Brain microvascular endothelial cell (primary cell): ENCODE measurements at places on chromosomes 12 and 14.

DNA sequence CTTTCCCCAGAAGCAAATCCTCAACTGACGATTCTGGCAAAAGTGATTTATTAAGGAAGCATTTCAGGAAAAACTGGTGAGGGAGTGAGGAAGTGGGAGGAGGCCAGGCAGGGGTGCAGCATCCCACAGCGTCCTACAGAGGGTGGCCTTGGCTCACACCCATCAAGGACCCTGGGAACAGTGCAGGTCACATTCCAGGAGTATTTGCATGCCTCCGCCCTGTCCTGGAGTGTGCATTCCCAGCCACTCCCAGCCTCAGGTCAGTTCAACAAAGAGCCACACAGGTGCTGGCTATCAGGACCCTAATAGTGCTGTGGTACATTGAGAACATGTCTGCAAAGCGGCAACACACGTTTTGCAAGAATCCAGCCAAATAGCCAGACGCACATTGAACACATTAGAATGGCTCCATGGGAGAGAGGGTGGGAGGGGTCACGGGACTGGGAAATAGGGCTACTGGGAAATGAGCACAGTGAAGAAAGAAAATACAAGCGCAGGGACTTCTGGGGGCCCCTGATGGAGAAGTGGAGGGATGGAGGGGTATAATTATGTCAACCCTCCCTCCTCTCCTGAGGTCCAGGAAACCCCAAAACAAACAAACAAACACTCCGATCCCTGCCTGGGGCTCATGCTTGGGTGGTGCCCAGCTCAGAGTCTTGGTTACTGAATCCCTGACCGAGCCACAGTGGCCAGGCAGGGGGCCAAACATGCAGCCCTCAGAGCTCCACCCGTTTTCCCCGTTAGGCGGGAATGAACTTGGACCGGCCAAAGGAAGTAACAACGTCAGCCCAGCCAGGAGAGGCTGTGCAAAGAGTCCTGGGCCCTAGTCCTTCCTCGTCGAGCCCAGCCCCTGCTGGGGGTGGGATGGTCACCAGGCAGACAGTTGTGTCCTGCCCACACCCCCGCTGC, 36.5 kb downstream of the CMKLR1 start:
- DNase-seq, result no peak

DNA sequence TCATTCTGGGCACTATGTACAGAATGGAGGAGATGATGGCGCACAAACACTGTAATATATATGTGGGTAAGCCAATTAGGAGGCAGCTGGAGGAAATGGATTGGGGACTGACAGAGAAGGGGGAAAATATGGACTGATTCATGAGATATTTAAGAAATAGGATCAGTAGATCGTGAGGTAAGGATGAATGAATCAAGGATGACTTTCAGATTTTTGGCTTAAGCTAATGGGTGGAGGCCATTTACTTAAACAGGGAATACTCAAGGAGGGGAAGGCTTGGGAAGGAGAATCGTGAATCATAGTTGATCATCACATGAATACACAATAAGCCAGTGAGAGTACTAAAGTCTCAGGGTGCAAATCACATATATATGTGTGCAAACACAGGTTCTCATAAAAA, 11.2 kb upstream of the GNPNAT1 start:
- DNase-seq, result peak; percentile 33

GRCh38 chr14:94056579-94057308, 24.3 kb downstream of the DDX24 start:
- peak; percentile 25 for DNase-seq

DNA sequence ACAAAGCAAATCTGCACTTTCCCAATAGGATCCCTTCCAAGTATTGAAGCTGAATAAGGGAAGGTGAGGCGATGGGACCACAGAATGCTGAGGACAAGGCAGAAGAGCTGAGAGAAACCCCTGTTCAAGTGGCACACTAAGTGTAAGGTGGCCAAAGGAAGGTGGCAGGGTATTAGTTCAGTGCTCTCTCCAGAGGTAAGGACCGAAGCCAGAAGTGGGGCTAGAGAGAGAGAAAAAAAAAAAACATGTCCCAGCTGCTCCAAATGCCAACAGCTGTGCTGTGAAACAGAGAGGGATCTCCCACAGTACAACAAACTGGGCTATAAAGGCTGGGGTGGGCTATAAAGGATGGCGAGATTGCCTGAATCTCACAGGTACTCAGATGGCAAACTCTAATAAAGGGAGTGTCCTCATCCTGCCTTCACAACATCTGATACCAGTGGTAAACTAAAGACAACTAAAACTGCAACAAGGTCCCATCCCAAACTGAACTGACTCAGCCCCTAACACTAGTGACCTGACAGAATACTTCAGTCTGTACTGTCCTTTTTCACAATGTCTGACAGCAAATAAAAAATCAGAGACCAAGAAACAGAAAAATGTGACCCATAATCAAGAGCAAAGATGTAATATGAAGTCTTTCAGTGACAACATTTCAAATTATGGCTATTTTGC, 47.9 kb downstream of the CDK17 start:
- no peak for DNase-seq

GRCh38 chr12:66242311-66242710, 53.3 kb downstream of the IRAK3 start:
- DNase-seq, result no peak
